ENCODE measurements at places on chromosomes 16 and 17. TPM values are rescaled to one million over a fixed set of nuclear protein-coding genes. Genes with fewer than 3 reads are reported as not detected.

The PYDC1 gene
- not detected for total RNA-seq

GRCh38 chr17:68169840-68170239 is 78.0 kb upstream of the AMZ2 start:
- H3K4me1 ChIP-seq: peaks cover 26% of the 10 kb centered on the region
- H3K27me3 ChIP-seq: no peaks in the 10 kb centered on the region
- no peaks in the 10 kb centered on the region for H3K36me3 ChIP-seq
- DNase-seq: no peak
- no peak overlapping the region for H3K27ac ChIP-seq

DNA sequence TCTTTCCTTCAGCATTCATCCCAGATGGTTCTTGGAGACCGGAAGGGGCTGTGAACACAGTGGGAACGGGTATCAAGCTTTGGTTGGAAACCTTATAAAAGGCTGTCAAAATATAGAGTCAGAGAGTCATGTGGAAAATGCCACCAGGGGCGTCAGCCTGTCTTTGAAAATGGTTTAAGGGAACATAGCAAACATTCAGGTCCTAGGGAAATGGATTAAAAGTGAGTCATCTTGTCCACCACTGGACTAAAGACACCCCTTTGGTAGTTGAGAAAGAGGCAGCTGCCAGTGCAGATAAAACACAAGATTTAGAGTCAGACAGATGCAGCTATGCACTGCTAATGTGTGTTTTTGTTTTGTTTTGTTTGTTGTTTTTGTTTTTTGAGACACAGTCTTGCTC is 47.8 kb upstream of the BCO1 start:
- H3K27me3 ChIP-seq: peaks cover 3% of the 10 kb centered on the region
- no peak for DNase-seq
- no peak overlapping the region for H3K4me3 ChIP-seq
- no peaks in the 10 kb centered on the region for H3K4me1 ChIP-seq
- H3K27ac ChIP-seq: no peak overlapping the region

DNA sequence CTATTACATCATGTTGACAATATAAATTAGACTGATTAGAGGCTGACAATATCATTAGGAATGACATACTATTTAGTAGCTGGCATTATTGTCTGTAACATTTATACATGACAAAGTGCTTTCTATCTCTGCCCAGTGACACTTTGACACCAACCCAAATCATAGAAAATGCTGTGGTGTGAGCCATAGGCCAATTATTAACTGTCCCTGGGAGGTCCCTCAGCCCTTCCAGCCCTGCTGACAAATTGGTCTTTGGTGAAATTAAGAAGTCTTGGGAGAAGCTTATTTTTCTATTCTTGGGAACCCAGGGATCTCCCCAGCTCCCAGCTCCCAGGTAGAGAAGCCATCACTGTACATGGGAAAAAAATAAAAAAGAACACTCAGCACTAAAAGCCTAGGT is 179.6 kb downstream of the AIPL1 start:
- peaks cover 11% of the 10 kb centered on the region for H3K27me3 ChIP-seq
- H3K36me3 ChIP-seq: no peaks in the 10 kb centered on the region
- DNase-seq: no peak
- no peak overlapping the region for H3K4me3 ChIP-seq
- H3K27ac ChIP-seq: no peak overlapping the region

DNA sequence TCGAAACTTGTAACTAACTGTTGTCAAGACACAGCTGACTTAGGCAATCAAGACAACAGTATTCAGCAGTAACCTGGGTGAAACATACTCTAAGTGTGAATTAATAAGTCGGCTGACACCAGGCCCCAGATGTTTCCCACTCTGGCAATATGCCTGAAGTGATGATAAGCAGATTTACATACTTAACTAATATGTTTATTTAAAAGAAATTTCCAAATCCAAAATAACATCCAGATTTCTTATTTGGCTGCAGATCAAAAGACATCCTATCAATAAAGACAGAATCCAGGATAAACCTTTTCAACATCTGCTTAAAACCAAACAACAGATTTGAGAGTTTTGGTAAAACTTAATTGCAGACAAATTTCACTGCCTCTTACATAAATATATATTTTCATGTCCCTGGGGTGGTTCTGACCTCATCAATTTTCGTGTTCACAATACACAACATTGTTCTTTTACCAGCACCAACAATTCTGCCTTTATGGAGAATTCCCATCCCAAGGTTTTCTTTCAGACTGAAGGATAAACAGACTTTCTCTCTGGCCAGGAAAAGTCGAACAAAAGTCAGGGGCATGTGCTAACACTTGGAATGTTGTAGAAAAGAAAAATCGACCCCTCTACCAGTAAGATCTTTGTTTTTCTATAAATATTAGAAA is 45.1 kb upstream of the TOX3 start:
- DNase-seq: no peak
- no peak overlapping the region for H3K27ac ChIP-seq
- H3K36me3 ChIP-seq: no peaks in the 10 kb centered on the region
- no peaks in the 10 kb centered on the region for H3K4me1 ChIP-seq
- H3K27me3 ChIP-seq: no peaks in the 10 kb centered on the region
- no peak overlapping the region for H3K4me3 ChIP-seq

GRCh38 chr17:69084911-69085310 is 24.2 kb upstream of the ABCA9 start:
- no peaks in the 10 kb centered on the region for H3K36me3 ChIP-seq
- H3K27ac ChIP-seq: no peak overlapping the region
- H3K27me3 ChIP-seq: no peaks in the 10 kb centered on the region
- DNase-seq: no peak

The EVPLL gene
- not detected for total RNA-seq
